NCI-H187 treated with DMSO at 0.1 percent for 48 hours (cell line): ENCODE measurements at places on chromosomes 11 and 22.

DNA sequence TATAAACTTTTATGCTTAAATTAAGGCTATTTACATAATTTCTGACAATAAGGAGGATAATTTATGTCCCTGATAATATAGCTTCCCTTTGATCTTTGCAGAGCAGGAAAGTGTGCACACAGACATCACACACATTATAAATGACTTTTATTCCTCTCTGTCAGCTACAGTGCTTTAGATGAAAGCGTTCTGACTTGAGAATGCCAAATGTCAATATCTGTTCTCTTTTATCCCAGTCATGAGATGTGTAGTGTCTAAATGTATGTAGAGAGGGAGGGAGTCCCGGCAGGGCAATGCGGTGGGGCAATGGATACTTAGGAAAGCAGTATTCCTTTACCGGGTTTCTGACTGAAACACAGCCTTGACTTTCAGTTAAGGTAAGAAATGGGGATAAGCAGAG is 225.4 kb upstream of the CHORDC1 start:
- no peak for DNase-seq

DNA sequence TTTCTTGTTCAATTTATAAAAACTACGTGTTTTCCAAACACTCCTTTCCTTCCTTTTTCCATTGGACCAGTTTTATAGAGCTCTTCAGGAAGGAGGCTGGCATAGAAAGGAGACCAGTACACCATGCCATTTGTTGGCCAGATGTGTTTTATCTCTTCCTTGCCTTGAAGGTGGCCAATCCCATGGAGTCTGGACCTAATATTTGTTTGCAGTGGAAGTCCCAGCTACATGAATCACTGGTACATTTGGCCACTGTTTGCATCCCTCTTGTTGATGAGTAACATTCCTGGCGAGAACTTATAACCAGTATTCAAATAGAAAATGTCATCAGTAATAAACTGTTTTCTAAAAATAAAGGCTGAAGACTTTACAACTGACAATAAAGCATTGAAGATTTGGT is 110.2 kb downstream of the ANO3 start:
- no peak for DNase-seq

GRCh38 chr11:118715245-118715831 is 35.9 kb upstream of the TREH start:
- DNase-seq = no peak

DNA sequence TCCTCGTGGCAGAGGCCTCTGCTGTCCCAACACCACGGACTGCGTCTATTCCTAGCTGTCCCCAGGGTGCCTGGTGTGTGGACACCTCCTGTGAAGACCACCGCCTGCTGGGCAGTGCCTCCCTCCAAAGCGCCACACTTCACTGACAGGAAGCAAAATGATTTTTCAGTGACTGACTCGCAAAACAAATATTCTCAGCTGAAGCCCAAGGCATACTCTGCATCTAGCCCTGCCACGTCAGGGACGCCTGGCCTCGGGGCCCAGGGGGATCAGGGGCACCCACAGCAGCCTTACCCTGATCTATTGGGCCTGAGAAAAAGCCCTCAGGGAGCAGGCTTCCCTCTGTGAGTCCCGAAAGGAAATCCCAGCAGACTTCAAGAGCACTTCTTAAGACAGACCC is 2.2 kb downstream of the BRD1 start:
- DNase-seq = no peak

GRCh38 chr11:14411818-14412217 is 52.8 kb upstream of the RRAS2 start:
- no peak for DNase-seq

DNA sequence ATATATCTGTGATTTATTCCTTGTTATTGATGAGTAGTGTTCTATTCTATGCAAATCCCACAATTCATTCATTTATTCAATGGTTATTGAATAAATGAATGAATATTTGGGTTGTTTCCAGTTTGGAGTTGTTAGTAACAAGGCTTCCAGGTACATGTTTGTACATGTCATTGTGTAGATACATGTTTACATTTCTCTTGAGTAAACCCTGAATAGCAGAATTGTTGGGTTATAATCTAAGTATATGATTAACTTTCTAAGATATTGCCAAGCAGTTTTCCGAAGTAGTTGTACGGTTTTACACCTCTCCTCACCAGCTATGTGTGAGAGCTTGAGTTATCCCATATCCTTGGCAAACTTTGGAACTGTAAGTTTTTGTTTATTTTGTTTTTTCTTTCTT is 18.5 kb upstream of the OR8G1 start:
- no peak for DNase-seq

DNA sequence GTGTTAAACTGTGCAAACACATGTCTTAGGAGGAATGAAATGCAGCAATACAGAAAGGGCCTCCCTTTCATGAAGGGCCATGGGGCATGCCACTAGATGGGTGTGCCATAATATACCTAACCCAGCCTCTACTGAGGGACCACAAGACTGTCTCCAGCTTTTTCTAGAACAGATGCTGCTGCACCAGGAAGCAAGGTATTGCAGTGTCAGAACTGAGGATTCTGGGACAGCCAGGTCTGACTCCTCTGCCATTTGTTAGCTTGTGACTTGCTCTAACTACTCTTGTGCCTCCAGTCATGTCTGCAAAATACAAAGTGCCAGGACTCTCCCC is 53.2 kb downstream of the HIRA start:
- no peak for DNase-seq

DNA sequence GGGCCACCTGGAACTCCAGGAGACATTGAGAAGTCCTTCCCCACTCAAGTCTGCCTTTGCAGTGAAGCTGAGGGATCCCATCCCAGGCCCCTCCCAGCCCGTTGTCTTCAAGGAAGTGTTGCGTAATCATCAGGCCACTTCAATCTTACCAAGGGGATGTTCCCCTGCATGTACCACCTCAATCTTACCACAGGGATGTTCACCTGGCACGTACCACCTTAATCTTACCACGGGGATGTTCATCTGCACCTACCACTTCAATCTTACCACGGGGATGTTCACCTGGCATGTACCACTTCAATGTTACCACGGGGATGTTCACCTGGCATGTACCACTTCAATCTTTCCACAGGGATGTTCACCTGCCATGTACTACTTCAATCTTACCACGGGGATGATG is 108.0 kb upstream of the SYN3 start:
- DNase-seq = no peak

DNA sequence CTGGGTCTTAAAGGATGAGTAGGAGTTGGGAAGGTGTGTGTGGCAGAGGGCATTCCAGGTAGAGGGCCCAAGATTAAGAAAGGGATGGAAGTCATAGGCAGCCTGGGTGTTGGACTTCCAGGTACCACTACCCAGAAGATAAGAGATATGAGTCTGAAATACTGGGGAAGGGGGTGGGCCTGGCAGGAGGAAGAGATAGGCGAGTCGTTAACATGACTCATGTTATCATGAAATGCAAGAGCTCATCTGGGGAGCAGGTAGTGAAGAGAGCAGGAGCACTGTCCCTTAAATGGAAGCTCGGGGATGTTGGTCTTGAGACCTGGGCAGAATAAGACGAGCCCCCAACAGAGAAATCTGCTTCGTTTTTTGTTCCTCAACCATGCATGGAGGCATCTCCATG is 10.2 kb downstream of the ZC3H7B start:
- no peak for DNase-seq

- no peak for DNase-seq
Observed at GRCh38 chr11:119375337-119376196, 5.9 kb downstream of the USP2 start.

- DNase-seq = peak; percentile 51
Observed at GRCh38 chr11:1012740-1013630, 23.5 kb downstream of the MUC6 start.

GRCh38 chr11:109229682-109230081 is 192.3 kb upstream of the C11orf87 start:
- no peak for DNase-seq

- no peak for DNase-seq
Observed at GRCh38 chr11:111843661-111844060, 27.7 kb downstream of the ALG9 start.

DNA sequence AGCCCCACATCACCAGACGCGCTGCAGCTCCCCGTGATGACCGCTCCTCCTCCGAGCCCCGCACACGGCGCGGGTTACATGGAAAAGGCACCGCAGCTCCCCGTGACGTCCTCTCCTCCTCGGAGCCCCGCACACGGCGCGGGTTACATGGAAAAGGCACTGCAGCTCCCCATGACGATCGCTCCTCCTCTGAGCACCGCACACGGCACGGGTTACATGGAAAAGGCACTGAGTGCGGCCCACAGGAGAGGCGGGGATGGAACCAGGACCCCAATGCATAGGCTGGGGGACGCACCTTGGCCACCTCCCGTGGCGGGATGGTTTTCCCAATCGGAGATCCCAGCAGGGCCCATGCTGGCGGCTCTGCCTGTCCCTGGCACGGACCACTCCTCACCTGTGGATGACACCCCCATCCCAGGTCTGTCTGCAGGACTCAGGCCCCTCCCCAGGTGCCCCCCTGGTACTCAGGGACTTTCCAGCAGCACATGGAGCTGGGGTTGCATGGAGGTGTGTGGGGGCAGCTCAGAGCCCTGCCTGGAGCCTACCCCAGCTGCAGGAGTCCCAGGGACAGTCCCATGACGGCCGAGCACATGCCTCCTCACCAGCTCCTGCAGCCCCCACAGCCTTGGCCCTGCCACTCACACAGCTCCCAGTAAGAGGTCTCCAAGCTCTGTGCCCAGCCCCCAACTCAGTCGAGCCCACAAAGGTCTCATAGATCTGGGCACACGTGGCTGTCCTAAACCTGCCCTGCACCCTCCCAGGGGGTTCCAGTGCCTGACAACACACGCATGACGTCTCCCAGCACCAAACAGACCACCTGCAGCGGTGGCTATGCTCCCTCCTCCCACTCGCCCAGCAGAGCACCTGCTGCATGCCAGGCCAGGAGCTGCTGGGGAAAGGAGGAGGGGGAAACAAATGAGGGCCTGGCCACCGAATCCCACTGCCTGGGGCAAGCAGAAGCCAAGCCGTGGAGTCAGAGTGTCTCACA is 166.6 kb downstream of the BRD1 start:
- DNase-seq = no peak

DNA sequence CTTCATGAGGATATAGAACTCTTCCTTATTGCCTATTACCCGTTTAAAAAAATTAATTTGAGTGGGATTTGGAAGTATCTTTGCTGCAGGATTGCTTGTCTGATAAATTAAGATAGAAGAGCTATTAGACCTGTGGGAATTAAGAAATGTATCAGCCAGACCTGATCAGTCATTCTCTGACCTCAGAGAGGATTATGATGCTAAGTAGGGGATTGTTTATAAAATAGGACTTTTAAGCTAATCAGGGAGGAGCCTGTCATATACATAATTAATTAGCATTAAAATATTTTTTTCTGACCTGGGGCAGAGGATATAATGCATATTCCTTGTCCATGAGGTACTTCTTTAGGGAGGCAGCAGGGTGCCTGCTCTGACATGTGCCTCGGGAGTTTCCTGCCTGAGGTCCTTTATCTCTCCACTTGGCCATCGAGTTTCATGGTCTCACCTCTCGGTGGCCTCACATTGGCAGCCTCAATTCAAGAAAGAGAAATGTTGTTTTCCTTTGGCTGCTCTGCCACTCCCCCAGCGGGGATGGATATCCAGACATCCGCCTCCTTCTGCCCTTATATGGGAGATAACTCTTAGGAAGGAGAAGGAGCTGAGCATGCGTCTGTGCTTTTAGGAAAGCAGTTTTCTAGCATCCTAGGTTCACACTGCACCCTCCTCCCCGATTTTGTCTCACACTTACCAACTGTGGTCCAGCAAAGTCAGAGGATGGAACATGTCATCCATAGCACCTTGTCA is 41.1 kb downstream of the DIXDC1 start:
- DNase-seq = no peak

GRCh38 chr11:37459456-37459855 is 861.4 kb upstream of the RAG2 start:
- no peak for DNase-seq

GRCh38 chr11:45794169-45794568 is 10.8 kb upstream of the SLC35C1 start:
- no peak for DNase-seq

DNA sequence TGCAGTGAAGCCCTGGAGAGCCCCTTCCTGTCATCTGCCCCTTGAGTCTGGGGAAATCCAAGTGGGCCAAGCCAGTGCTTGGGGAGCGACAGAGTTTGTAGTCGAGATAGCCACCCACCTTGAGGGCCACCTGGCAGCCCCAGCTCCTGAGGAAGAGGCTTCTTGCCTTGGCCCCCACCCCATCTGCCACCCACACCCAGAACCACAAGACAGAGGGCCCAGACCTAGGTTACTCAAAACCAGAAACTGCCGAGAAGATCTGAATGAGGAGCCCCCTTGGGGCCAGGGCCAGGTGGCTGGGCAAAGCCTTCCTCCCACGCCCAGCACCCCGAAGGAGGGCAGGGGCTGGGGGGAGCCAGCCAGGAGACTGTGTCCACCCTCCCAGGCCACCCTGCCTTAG is 18.8 kb upstream of the PRR5 start:
- no peak for DNase-seq

DNA sequence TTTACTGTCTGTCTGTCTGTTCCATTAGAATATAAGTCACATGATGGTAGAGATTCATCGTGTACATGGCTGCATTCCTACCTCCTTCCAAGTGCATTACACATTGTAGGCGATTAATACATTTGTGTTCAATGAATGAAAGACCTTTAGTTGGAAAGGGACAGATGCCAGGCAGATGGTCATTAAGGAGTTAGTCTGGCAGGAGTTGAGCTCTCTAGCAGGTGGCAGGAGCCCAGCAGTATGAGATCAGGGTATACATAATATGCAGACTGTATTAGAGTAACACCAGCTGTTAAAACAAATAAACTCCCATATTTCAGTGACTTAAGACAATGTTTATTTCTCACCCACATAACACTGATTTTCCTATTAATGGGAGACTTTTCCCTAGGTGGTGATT is 147.7 kb upstream of the LARGE1 start:
- no peak for DNase-seq

GRCh38 chr11:44805596-44805995 is 78.8 kb downstream of the TSPAN18 start:
- DNase-seq = no peak

DNA sequence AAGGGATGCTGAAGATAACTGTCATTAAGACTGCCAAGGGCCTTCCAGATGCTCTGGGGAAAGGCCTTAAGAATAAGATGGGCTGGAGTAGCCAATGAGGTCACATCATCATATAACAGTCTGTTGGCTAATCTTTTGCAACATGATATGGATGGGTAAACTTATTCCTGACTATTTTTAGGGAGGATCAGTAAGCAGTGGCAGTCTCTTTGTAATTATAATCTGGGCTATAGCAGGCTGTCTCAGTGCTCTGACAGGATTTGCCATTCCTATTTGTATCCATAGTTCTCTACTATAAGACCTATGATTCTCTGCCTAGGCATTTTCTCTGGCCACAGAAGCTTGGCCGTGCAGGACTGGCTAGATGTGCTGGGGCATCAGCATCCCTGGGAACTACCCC is 16.1 kb upstream of the CALCB start:
- no peak for DNase-seq

- DNase-seq = no peak
Observed at GRCh38 chr11:66579017-66579606, 10.7 kb upstream of the CTSF start.

- no peak for DNase-seq
Observed at GRCh38 chr11:103295704-103296103, 186.5 kb downstream of the DYNC2H1 start.

GRCh38 chr11:102806296-102806695 is 8.3 kb upstream of the MMP1 start:
- no peak for DNase-seq

GRCh38 chr11:31340903-31341572 is 28.5 kb downstream of the DCDC1 start:
- no peak for DNase-seq
